Activated T-cell treated with anti-CD3 and anti-CD28 coated beads for 4 hours (primary cell): ENCODE measurements at places on chromosomes 3 and 15.

DNA sequence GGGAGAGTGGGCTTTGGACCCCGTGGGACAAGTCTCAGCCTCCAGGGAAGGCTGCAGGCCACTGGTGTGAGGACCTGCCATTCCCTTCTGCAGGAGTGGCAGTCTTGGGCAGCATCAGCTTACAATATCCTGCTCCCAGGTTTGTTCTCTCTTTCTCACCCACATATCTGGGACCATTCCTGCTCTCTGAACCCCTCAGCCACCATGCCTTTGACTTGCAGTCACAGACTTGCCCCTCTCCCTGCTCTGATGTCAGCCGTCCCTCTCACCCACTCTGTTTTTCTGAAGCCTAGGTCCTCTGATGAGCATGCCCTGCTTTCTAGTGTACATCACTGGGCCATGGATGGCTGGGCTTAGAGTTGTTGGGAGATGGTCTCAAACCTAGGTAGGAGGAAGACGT, 282.1 kb downstream of the EPHB1 start:
- DNase-seq: no peak

- no peak for DNase-seq
Observed at GRCh38 chr15:64621056-64621455, 154.3 kb downstream of the RBPMS2 start.

DNA sequence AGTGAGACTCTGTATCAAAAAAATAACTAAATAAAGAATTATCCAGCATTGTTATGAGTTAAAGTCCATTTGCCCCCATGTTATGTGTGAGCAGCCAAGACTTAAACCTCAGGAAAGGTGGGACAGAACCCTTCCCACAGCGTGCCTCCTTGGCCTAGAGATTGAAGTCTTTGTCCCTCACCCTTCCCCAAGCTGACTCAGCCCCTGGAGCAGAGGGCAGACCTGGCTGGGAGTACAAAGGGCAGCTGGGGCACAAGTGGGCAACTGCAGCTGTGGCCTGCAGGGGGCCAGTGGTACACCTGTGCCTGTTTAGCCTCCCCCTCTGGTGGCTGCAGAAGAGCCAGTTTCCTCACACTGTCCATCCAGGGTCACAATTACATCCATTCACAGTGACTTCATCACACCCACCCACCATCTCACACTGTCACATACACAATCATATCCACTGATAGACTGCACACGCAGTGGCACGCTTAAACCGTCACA, 940 bp upstream of the ACY1 start:
- DNase-seq: no peak

DNA sequence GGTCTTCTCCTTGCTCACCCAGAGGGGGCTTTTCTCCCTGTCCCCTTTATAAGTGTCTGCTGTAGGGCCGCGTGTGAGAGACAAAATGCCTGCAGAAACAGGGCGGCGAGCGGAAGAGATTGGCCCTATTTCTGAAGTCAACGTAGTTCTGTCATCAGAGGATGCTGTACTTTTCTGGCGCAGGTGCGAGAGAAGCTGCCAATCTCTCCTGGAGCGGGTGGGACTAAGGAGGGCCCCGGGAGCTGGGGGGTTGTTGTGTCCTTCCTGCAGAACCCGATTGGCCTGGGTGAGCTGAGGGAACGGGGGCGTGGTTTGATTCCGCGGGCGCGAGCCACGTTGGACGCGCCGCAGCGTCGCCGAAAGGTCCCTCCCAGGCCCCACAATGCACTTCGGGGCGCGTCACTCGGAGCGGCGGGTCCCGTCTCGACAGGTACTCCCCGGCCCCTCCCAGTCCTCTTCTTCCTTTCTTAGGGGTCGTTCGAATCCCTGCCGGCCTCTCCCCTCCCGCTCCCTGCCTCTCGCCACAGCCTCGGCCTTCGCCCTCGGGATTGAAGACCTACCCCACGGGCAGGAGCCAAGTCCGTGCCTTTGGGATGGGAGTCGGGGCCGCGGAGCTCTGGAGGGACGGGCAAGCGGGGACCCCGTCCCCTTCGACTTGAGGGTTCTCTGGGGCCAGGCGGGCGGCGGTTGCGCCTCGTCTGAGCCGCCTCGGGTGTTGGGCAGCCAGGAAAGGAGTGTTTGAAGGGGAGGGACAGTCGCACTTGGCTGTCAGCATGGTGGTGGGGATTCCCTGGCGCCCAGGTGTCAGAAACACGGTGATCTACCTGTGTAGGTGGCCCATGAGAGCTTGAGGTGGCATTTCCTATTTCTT, at the start of gene SEC22A:
SEC22A (plus strand) TSS at position 387 of the 871 bp plus-strand sequence. CDS start 7,275 bp downstream, outside the sequence.
- DNase-seq: peak; percentile 92

DNA sequence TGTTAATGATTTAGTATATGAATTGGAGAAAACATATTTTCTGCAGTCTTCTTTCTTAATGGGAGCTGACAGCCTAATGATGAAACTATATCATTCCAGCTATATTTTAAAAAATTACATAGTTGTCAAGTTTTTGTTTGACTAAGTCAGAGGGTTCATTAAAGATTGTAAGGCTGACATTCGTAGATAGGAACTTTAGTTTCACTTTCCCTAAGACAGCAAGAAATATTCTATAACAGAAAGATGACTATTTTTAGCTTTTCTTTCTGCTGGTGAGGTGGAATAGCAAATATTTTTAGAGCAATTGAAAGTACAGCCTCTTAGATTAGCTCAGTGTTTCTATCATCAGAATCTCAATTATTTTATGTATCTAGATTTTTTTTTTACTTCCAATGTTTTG, 60.2 kb downstream of the PIAS1 start:
- no peak for DNase-seq

GRCh38 chr15:71806452-71806931, 3.9 kb upstream of the NR2E3 start:
- no peak for DNase-seq

GRCh38 chr3:23739536-23739935, 66.2 kb upstream of the UBE2E1 start:
- DNase-seq: no peak

DNA sequence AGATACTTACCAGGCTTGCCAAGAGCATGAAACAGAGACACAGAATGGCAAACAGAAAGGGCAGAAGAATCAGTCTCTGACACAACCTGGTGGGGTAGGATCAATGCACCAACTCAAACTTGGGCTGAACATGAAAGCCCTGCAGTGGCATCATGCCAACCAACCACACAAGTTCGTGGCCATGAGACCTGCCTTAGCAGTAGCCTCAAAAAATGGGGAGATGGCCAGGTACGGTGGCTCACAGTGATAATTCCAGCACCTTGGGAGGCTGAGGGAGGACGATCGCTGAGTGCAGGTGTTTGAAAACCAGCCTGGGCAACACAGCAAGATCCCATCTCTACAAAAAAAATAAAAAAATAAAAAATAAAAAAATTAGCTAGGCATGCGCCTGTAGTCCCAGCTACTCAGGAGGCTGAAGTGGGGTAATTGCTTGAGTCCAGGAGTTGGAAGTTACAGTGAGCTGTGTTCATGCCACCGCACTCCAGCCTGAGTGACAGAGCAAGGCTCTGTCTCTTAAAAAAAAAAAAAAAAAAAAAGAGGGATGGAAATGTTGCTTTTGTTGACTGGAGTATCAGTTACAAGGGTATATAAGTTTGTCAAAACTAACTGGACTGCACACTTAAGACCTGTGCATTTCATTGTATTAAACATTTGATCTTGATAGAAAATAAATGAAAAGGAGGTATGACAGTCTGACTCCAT, 93.4 kb downstream of the XXYLT1 start:
- no peak for DNase-seq

GRCh38 chr3:71944482-71945065, 159.6 kb upstream of the PROK2 start:
- DNase-seq: no peak

DNA sequence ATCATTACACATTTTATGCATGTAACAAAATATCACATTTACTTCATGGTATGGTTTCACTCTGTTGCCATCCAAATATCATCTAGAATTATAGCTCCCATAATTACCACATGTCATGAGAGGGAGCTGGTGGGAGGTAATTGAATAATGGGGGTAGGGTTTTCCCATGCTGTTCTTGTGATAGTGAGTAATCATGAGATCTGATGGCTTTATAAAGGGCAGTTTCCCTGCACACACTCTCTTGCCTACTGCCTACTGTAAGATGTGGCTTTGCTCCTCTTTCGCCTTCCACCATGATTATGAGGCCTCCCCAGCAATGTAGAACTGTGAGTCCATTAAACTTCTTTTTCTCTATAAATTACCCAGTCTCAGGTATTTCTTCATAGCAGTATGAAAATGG, 123.4 kb downstream of the SATB1 start:
- DNase-seq: no peak

DNA sequence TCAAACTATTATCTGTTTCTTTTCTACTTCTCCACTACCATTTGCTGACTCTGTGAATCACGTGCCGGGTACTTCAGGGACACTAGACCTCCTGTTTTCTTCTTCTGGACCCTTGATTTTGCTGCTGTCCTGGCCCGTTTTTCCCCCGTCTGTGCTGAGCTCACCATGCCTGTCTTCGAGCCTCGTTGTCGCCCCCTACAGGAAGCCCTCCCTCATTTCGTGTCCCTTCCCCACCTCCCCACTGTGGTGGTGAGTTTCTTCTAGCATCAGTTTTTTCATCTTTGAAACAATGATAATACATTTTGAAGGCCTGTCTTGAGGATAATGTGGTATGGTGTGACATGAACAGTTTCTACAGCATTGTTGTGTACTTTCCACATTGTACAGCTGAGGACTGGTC, 12.8 kb downstream of the GABRG3 start:
- DNase-seq: no peak

GRCh38 chr3:142498397-142499180, 50.8 kb upstream of the XRN1 start:
- DNase-seq: no peak

GRCh38 chr3:59212128-59212779, 162.4 kb upstream of the CFAP20DC start:
- DNase-seq: no peak

DNA sequence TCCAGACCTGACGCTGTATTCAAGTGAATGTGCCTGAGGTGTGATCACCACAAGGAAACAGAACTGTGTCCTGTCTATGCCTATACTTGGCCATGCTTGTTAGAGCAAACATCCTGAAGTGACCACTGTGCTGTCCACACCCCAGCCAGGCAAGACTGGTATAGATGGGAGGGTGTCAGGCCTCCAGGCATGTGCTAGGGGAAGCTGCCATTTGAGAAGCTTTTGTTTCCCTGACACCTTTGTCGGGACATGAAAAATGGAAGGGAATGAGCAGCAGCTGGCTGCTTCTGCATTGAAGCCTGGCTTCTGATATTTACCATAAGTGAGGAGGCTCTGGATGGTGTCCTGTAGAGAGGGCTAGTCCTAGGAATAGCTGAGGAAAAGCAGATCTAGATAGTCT, 106.2 kb downstream of the CPNE4 start:
- no peak for DNase-seq

DNA sequence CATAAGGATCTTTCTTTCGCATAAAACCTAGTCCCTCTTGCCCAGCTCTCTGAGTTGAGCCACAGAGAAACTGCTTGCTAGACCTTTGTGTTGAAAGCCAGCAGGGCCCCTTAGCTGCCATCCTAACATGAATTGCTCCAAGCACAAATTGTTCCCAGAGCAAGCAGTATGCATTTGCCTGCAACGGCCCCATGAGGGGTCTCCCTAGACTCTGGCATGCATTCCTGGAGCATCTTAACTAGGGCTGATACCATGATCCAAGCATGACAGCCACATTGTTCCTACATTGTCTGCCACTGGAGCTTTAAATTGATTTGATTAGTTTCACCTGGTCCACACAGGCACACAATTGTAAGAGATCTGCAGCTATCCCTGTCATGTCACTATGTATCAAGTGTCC, 428.1 kb downstream of the TAFA4 start:
- DNase-seq: no peak

DNA sequence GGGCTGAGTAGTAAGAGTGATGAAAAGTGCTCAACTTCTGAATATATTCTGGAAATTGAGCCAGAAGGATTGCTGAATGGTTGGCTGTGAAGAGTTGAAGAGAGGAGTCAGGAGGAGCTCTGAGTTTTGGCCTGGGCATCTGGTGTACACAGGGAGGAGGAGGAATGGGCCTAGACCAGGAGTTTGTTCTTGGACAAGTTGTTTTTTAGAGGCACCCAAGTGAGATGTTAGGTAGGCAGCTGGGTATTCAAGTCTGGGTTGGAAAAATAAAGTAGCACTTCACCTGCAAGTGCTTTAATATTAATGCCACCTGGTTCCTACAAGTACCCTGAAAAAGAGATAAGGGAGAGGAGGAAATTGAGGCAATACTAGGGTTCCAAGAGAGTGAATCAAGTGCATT, 14.7 kb downstream of the BSN start:
- no peak for DNase-seq

DNA sequence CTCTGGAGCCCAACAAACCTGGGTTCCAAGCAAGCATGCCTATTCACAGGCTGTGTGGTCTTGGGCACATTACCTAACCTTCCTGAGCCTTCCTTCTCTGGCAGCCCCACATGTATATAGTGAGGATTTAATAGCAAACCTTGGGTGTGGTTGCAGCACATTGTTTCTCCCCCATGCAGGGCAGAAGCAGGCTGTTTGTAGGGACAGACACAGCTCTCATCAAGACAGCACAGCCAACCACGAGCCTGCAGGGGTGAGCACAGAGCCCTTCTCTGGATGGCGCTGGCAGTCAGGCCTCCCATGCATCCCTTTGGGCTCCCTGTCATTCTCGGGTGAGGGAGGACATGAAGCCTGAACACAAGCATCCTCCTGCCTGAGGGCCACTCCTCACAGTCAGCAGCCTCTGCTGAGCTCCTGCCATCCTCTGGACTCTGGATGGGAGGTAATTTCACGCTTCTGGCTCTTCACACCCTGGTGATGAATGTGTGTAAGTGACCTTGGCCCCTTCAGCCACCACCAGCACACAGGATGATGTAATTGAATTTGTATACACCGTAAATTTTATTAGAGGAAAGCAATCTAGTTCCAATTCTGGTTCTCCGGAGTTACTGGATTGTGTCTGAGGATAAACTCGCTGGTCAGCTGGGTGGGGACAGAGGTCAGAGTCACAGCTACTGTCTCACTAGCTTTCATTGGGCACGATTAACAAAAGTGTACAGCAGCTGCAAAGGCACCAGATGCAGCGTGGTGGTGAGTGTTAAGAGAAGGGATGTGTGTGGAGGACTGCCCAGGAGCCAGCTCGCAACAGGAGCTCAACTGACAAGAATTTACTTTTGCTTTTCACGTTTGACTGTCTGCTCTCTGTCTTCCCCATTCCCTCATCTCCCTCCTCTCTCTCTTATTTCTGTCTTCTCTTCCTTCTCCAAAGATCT, 118.1 kb downstream of the CLSTN2 start:
- no peak for DNase-seq

DNA sequence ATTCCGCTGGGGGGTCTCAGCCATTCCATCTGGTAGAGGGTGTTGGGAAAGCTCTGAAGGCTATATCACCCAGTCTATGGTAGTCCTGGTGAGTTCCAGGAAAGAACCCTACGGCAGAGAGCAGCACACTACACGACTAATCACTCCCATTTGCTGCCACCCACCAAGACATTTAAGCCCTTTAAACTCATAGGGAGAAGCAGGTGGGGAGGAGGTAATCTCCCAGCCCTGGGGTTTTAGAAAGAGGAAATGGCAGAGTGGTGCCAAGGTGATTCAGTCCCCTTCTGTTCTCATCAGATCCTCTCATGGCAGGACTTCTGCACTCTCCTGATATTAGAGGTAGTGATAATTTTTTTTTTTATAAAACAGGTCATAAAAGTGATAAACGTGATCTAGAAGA, 10.6 kb upstream of the VWA5B2 start:
- DNase-seq: no peak

GRCh38 chr15:58164926-58165325, 26.7 kb downstream of the AQP9 start:
- DNase-seq: no peak

- no peak for DNase-seq
Observed at GRCh38 chr3:17320266-17320665, 422.2 kb downstream of the TBC1D5 start.
